NCI-H2081 (cell line): ENCODE measurements at places on chromosomes 7 and 10.

DNA sequence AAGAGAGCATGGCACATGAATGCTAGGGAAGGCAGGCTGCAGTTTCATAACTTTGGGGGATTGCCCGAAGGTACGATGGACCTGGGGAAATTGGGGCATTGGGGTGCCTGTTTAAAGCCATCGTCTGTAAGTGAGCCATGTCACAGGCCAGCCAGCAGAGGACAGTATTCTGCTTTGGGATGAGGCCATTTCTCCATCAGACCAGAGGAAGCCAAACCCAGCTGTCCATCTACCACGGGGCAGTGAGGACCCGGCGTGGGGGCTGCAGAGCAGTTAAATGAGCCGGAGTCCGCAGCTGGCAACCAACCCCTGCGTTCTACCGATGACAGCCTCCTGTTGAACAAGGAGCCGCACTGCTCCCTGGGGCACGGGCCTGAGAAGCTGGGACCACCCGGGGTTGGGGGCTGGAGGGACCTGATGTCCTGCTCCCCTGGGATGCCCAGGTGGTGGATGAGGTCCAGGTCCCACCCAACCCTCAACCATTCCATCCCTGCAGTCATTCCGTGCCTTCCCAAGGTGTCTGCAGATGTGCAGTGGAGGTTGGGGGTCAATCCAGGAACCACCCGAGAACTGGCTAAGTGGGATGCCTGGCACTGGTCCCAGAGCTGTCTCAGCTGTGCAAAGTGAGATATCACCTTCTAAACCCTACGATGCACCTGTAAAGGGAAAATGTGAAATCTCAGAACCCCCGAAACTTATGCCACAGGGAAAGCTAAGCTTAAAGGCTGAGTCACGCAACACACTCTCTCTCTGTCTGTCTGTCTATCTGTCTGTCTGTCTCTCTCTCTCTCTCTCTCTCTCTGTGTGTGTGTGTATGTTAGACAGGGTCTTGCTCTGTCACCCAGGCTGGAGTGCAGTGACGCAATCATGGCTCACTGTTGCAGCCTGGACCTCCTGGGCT is 12.1 kb upstream of the RHBDD2 start:
- peak; percentile 60 for DNase-seq

GRCh38 chr10:28432210-28432676 is 100.7 kb upstream of the WAC start:
- DNase-seq: peak; percentile 67

DNA sequence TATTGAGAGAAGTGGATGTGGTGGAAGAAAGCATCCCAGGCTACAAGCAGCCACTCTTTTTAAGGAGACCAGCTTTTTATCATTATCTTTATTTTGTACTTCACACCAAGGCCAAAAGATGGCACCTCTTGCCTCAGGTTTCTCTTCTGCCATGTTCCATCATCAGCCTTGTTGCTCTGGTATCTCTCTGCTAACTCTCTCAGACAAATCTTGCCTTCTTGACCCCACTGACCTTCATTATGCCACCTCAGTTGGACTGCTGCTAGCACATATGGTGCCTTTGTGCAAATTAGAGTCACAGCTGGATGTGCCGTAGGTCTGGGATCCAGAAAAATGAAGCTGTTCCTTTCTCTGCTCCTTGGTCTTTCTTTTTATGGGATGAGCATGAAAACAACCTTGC is 47.1 kb upstream of the DYNC1I1 start:
- DNase-seq: peak; percentile 74

- DNase-seq: no peak
Observed at GRCh38 chr7:75861636-75862035, 17.2 kb upstream of the RHBDD2 start.

DNA sequence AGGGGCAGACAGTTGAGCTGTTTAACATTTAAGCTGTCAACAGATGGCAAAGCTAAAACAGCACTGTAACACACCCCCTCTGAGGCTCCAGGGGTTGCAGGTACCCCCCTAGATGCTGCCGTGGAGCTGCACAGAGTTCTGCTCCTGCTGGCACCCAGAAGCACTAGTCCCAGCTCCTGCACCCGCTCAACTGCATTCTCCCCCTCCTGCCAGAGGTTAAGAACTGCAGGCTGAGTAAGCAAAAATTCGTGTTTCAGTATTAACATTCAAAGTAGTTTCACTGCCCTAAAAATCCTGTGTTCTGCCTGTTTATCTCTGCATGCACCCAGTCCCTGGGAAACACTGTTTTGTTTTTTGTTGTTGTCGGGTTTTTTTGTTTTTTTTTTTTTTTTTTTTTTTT is 790.8 kb upstream of the KCND2 start:
- DNase-seq: peak; percentile 7

DNA sequence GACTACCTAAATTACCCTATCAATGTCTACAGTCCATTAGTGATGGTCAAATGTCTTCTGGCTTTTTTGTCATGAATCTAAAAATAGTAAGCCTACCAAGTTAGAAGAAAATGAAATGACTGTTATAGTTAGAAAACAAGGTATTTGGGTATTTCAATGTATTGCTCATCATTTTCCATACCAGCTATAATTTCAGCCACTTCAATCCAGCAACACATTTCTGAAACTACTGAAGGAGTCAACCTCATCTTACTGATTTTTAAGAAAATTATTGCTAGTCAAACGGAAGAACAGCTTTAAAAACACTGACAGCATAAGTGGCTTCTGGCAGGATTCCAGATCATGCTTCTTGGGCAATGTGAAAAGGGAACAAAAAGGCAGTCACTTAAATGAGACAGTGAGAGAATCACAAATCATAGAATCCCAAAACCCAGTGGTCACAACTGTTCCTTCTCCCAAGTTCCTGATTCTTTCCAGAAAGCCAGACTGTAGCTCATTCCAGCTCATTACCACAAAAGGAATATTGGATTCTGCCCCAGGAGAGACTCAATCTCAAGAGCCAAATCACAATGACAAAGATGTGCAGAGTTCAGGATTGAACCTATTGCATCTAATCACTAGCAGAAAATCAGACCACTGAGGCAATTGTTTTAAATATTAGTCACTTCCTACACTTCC is 61.2 kb upstream of the LRRN3 start:
- no peak for DNase-seq

DNA sequence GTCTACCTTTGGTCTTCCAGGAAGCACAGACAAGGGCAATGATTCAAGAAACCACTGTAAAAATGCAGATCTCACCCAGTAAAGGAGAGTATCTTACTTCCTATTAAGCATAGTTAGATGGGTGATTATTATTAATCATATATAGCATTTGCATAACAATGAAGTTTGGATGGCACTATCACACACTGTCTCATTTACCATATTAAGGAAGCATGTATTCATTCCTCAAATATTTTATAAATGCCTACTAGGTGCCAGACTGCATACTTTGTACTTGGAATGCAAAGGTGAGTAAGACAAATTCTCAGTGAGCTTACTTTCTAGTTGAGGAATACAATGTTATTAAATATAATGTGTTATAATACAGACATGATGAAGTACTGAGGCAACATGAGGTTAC is 53.9 kb upstream of the SKAP2 start:
- no peak for DNase-seq

DNA sequence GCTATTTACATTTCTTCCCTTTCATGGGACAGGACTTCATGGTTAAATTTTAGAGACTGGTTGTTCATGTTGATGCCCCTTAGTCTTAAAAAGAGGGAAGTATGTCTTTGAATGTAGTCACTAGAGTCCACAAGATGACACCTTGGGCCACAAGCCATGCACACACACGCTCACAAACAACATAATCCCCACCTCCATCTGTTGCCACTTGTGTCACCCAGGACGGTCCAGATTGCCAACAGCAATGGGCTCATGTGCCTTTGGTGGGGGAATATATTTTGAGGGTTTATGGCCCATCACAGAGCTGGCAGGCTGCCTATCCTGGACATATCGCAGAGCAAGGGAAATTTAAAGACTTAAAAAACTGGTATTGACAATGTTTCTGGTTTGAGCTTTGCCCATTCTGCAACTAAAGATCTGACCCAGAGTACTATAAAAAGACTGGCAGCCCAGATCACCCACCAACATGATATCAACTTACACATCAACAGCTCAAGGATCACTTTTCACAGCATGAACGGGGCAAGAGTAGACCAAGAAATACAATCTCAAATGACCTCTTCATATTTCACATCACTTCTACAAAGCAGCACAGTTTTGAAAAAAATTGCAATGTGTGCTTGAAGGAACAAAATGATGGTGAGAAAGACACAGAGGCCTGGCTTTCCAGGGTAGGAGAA is 50.5 kb downstream of the STRA8 start:
- DNase-seq: no peak

DNA sequence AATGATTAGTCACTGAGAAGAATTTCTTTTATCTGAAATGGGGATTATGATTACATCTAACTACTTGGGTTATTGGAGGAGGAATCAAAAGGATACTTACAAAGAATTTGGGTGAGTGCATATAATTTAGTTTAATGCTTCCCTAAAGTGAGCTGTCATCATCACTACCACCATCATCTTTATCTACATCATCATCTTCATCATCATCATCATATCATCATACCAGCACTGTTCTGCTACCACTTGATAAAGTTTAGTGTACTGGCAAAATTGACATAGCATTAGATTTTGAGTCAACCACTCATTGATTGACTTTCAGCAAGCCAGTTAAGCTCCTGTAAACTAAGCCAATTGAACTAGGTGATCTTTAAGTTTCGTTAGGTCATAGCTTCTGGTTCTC is 245.6 kb upstream of the DKK1 start:
- DNase-seq: no peak

DNA sequence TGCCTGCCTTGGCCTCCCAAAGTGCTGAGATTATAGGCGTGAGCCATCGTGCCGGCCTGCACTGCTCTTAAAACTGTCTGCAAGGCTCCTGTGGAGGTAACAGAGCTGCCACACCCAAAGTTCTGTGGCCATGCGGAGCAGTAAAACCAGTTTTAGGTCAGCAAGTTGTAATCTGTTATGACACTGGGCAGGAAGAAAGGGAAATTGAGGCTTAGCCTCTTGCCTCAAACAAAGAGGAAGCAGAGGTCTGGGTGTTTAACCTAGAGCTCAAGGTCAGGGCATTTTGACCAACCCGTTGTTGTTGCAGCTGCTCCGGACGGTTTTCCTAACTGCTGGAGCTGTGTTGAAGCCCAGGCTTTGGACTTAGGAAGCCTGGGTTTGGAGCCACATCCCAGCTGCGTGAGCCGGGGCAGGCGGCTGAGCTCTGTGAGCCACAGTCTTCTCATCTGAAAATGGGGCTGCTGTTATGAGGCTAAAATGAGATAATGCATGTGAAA is 7.4 kb upstream of the RRP12 start:
- no peak for DNase-seq

- DNase-seq: no peak
Observed at GRCh38 chr10:118944959-118945633, 84.4 kb upstream of the NANOS1 start.

DNA sequence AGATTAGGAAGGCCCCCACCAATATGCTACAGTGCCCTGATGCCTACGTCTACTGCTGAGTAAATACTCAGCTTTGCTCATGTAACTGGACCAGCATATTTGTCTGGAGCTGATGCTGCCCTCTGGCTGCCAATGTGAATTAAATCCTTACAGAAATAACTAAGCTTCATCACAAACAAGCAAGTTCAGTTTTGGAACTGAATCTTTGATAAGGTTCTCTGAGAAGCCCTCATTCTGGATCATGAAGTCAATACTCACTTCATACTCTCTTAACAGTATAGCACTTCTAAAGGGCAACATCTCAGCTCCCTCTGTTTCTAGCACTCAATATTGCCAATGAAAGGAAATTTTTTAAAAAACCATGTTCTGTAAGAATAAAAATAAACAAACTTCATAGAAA is 246.7 kb downstream of the ETV1 start:
- DNase-seq: peak; percentile 56

DNA sequence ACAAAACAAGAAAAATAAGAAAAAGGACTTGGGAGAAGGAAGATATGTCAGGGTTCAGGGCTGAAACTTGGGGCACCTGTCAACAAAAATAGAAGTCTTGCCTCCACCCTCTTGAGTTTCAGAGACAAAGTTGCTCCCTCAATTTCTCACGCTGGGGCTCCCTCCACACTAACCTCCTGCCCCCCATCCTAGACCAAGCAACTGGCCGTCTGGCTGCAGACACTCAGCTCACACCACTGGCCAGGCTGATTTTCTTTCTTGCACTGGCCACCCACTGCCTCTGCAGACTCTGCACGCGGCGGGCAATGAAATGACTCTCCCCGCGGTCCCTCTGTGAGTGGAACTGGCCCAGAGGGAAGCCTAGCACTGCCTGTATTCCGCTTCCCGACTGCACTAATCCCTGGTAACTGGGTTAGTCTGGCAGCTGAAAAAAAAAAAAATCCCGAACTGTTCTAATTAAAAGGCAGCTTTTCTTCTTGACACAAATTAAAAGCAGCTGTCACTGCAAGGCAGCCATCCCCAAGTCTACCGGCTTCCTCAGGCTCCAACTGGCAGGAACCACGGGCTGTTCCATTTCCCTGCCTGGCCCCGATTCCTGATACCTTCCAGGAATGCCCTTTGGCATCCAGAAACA is 83.5 kb downstream of the SPDYE5 start:
- DNase-seq: no peak

DNA sequence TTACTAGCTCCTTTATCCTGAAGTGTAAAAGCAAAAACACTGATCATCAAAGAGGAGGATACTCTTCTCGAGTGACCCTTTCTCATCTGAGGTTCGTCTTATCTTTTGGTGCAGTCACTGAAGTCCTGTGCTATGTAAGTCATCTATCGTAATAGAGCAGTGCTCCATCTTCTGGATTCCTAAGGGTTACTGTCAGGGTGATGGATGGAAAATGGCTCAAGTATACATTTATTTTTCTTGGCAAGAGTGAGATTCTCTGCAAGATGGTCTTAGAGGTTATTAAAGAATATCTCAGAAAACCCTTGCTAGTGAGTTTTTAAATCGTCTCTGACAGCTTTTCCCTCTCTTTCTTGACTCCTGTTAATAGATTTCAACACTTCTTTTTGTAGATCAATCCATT is 12.4 kb downstream of the PRKG1 start:
- DNase-seq: no peak

- DNase-seq: peak; percentile 31
Observed at GRCh38 chr7:95404316-95404865, 8.2 kb upstream of the PON3 start.

DNA sequence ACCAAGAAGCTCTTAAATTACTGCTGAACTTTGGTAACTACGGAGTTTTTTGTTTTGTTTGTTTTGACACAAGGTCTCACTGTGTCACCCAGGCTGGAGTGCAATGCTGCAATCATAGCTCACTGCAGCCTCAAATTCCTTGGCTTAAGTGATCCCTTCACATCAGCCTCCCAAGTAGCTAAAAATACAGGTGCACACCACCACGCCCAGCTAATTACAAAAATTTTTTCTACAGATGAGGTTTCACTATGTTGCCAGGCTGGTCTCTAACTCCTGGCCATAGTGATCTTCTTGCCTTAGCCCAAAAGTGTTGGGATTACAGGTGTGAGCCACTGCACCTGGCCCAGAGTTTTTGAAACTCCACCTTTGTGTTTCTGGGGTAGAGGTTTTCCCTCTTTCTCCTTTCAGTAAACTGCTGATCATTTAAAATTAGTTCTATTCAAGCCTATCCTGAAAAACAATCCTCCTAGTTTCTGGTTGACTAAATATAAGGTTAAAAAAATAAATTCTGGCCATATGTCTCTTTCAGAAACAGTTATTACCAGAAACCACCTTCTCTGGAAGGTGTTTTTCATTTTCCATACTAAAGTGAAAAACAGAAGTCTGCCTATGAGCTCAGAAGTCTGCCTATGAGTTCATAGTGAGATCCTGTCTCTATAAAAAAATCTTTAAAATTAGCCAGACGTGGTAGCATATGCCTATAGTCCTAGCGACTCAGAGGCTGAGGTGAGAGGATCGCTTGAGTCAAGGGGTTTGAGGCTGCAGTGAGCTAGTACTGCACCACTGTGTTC is 63.9 kb downstream of the VOPP1 start:
- no peak for DNase-seq

GRCh38 chr7:47817917-47818316 is 130.3 kb downstream of the PKD1L1 start:
- DNase-seq: no peak
